ENCODE measurements at places on chromosomes 3 and 15.

DNA sequence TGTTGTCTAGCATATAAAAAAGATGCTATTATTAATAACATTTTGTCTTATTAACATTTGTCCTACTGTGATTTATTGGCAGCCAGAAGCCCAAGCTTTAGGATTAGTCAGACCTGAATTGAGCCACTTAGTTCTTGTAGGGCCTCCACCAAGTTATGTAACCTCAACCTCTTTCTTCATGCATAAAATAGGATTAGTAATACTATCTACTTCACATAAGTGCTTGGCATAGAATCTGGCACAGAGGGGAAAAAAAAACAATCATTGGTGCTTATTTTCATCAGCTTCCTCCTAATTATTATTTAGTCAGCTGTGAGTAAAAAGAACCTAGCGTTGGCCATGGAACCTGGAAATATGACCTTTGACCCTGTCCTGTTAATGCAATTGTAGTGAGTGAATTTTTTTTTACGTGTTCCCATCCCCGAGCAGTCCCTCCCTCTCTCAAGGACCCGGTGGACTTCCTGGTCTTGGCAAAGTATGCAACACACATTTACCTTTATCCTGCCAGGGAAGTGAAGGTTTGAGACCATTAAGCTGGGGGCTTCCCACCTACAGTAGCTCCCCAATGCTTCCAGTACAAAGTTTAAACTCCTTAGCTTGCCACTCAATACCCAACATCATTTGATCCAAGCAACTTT is 136.8 kb downstream of the FHIT start:
- no peak for DNase-seq

GRCh38 chr15:26939398-26939797 is 31.6 kb upstream of the GABRG3 start:
- DNase-seq: no peak

- DNase-seq: no peak
Measured at GRCh38 chr3:171841620-171842000, 1.5 kb upstream of the TMEM212 start.

- DNase-seq: no peak
Measured at GRCh38 chr15:88610701-88611231, 10.4 kb upstream of the AEN start.

GRCh38 chr3:123105201-123106189 is 38.7 kb downstream of the PDIA5 start:
- DNase-seq: no peak

- DNase-seq: no peak
Measured at GRCh38 chr15:99568625-99569352, 3.0 kb downstream of the MEF2A start.

DNA sequence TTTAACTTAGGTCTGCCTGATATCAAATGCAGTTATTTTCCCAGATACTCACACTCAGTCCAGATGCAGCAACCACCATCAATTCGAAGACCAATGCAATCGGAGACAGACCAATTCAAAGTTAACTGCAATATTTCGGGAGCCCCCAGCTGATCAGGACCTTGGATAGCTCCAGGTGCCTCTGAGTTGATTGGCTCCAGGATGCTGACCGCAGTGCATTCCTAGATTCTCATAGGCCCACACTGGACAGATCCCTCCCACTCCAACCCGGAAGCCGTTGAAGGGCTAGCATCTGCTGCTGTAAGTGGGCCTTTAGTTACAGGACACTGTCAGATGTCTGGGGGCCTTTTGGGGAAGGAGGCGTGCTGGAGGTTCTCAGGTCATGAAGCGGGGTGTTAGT is 89.5 kb upstream of the ATP2B2 start:
- peak; percentile 26 for DNase-seq

DNA sequence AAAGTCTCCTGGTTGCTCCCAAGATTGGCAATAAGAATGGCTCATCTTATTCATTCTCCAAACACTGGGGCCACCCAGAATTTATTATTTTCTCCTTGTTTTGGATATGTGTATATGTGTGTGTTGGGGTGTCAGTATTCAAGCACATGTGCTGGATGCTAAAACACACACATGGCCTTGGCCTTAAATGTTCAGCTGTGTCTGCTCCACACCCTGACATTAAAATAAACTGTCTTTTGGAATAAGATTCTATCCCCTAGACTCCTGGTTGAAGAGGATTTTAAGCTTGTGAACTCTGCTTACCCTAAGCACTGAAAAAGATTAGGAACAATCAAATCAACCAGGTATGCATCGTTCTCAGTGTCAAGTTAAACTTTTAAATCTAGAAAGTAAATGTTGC is 382.9 kb upstream of the MCTP2 start:
- DNase-seq: no peak

DNA sequence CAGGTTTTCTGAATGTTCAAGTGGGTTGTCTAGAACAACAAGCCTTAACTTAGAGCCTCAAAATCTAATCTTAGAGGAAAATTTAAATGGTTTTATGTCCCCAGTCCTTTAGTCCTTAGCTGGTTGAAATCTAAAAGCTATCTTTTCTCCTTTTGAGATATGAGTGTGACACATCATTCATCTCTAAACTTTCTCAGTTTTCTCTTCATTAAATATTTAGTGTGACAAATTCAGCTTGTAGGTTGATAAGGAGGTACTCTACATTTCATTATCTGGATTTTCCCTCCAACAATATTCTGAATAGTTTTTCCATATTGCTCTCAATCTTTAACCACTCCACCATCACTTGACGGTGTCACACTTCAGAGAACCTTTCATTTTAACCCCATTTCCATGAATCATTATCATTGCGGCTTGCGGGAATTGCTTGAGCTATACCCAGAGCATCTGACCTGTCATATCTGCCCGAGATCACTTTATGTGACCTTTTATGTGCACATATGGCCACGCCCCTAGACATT is 16.1 kb upstream of the ATP8B4 start:
- DNase-seq: peak; percentile 48

DNA sequence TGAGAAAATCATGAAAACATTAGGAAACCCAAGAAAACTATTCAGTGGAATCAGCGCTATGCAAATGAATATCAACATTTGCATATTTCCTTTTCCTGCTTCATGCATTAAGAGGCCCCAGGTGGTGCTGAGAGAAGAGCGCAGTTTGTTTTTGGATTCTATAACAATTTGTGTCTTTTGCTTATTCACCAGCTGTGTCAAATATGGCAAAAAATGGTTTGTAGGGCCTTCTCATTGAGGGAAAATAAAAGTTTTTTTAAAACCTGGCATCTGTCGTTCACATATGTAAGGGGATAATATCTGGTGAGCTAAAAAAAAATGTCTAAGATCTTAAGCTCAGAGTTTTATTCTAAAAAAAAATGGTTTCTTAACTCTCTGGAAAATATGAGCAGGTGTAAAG is 122.5 kb upstream of the ROBO2 start:
- DNase-seq: no peak

GRCh38 chr15:73945130-73945508 is 18.9 kb downstream of the LOXL1 start:
- DNase-seq: no peak

DNA sequence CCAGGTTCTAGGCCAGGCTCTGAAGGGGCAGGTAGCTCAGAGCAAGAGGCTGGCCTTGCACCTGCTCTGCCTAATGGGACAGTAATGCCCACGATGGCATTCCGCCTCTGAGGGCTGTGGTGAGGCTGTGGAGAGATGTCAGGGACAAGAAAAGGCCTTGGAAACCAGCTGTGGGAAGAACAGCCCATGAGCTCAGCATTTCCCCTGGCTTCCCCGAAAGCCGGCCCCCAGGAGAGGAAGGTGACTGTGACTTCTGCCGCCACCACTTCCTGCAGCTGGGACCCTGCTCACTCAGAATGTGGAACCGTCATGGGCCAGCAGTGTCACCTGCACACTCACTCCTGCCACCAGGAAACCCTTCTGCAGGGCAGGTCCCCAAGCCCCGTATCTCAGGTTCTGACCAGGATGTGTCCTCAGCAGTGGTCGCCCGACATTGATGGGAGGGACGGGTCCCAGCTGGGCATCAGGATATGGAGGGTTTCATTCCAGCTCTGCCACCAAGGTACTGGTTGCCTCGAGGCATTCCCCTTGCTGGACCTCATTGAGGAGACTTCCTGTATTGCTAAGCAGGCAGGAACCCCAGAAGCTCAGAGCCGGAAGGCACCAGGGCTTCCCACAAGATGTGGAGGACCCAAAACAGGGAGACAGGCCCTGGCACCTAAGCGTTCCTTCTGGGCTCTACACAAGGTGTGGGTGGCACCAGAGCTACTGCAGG is 30.7 kb downstream of the SEMA7A start:
- DNase-seq: peak; percentile 79

GRCh38 chr3:172692751-172693338 is 18.0 kb downstream of the NCEH1 start:
- DNase-seq: no peak

- no peak for DNase-seq
Measured at GRCh38 chr3:42184651-42185443, 81.1 kb downstream of the CCK start.

- no peak for DNase-seq
Measured at GRCh38 chr15:58558777-58559176, 127.0 kb downstream of the LIPC start.

DNA sequence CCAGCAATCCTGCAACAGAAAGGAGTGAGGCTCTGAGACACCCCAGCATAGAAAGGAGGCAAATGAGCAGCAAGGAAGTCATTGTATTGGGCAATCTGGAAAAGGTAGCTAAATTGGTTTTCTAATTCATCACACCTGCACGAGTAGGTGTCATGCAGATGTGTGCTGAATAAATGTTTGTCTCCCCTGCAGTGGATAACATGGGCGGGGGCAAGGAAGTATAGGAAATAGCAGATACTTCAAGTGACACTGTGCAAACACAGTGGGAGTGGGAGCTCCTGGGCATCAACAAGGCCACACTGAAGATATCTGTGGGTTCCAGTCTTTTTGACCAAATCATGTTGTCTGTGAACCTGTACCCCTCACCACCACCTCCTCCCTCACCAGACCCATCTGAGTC is 14.4 kb upstream of the HTR3E start:
- no peak for DNase-seq

DNA sequence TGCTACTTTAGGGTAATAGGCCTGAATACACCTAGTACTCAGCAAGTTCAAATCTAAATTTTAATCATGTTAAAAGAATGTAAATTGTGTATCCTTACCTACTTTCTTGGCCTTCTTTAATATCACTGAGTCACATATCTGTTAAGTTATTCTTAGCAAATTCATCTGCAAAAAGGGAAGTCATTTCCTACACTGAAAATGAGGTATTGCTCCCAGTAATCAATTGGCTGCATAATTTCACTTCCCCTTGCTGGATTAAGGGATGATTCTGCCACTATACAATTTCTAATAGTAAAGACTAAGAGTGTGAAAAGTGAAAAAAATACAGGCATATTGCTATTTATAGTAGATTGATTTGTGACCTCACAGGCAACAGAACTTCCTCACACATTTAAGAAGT is 47.8 kb downstream of the CCDC54 start:
- no peak for DNase-seq

DNA sequence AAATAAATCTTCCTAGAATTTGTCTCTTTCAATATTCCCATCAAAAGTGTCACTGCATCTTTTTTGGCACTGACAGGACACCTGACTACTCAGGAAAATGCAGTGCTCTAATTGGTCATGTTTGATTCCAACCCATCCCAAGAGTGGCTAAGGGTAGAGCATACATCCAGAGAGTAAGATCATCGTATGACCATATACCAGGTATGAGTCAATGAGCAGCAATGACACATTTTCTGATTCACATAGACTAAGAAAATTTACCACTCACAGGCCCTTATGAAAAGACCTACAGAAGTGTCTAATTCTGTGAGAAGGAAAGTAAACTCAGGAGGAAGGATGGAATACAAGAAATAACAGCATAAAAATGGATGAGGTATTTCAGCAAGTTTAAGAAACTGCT is 434.2 kb downstream of the ZIC1 start:
- DNase-seq: no peak

GRCh38 chr15:87902772-87903426 is 353.6 kb downstream of the NTRK3 start:
- no peak for DNase-seq

GRCh38 chr3:107523539-107524325 is 970 bp downstream of the BBX start:
- DNase-seq: peak; percentile 60

- no peak for DNase-seq
Measured at GRCh38 chr15:42591238-42591934, 16.0 kb downstream of the STARD9 start.

DNA sequence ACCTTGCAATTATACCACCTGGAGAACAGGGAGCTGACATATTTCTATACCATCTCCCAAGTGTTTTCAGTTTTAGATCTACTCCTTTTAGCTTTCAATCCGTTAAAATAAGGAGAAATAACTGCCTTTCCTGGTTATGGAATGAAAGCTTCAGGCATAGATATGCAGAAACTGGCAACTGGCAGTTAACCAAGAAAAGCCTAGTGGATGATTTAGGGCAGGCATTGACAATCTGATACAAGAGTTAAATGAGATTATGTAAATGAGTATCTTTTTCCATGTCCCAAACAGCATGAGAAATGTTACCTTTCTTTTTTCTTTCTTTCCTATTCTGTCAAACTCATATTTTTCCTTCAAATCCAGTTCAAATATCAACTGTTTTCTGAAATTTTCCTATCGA is 689.1 kb upstream of the DPPA4 start:
- DNase-seq: no peak

- no peak for DNase-seq
Measured at GRCh38 chr3:117874904-117875874, 1159.5 kb downstream of the IGSF11 start.

DNA sequence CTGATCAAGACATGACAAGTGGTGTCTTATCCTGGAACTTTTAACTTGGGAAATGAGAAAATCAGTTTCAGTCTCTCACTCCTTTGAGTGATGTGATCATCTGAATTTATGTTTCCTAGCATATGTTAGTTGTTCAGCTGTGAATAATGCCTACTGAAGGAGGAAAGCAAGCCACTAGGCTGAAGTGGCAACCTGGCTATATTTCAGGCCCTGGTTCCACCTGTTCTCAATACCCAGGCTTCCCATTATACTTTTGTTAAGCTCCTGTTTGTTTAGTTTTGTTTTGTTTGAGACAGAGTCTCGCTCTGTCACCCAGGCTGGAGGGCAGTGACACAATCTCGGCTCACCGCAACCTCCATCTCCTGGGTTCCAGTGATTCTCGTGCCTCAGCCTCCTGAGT is 243.8 kb downstream of the ALCAM start:
- no peak for DNase-seq

DNA sequence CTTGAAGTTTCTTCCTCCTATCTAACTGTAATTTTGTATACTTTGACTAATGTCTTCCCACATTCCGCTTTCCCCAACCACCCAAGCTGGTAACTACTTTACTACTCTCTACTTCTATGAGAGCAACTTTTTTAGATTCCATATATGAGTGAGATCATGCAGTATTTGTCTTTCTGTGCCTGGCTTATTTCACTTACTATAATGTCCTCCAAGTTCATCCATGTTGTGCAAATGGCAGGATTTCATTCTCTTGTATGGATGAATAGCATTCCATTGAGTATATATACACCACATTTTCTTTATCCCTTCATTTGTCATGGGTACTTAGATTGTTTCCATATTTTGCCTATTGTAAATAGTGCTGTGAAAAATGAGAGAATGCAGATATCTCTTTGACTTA is 78.5 kb upstream of the CCNL1 start:
- DNase-seq: no peak

GRCh38 chr3:119161240-119161639 is 12.2 kb upstream of the UPK1B start:
- no peak for DNase-seq
